ENCODE measurements at places on chromosomes 16 and 17.

DNA sequence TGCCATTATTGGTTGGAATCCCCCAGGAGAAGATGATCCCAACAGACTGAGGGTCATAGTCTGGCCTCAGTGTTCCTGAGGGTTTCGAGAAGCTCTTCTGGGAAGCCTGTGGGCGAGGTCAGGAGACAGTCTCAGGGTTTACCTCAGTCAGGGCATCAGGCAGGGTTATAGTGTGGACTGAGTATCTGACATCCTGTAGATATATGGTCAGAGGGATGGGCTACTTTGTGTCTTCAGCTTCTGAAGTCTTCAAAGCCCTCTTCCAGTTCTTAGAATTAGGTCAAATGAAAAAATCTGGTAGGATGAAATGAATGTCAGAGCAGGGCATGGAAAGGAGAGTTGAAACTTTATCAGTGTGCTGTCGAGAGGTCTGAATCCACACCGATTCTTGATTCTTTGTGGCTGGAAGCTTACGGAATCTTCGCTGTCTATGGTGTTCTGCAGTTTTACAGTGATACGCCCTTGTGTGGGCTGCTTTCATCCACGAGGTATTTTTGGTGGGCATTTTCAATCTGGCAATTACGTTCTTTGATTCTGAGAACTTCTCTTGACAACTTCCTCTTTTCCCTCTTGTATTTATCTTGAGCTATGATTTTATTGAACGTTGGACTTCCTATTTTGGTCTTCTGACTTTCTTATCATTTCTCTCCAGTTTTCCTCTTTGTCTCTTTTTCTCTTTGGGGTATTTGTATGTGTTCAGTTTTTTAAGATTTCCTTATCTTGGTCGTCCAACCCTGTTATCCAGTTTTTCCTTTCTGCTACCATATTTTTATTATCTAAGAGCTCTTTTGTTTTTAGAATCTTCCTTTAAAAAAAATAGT is 30.4 kb downstream of the BPTF start:
- DNase-seq, result no peak

DNA sequence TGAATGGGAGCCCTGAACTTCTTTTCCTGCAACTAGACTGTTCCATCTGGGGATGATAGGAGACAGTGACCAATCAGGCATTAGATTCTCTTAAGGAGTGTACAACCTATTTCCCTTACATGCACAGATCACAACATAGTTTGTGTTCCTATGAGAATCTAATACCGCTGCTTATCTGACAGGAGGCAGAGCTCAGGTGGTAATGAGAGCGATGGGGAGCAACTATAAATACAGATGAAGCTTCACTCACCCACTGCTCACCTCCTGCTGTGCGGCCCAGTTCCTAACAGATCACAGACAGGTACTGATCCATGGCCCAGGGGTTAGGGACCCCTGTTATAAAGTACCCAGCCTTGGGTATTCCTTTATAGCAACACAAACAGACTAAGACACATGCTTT is 17.4 kb upstream of the ADAMTS18 start:
- DNase-seq, result no peak

- DNase-seq, result no peak
Observed at GRCh38 chr17:8145811-8146210, 6.4 kb downstream of the PER1 start.

- DNase-seq, result no peak
Observed at GRCh38 chr17:16931318-16932060, 40.4 kb downstream of the TNFRSF13B start.
